ENCODE measurements at places on chromosomes 12 and 14. TPM values are rescaled to one million over a fixed set of nuclear protein-coding genes. Genes with fewer than 3 reads are reported as not detected.

Gene P2RX7
- total RNA-seq = 0.48 TPM

Gene CIDEB
- total RNA-seq = 1.6 TPM

Gene RIMBP2
- not detected for total RNA-seq

Gene TIGAR
- 18.2 TPM for total RNA-seq

Gene SMCO3
- total RNA-seq = not detected

Gene CLEC9A
- not detected for total RNA-seq

Gene JAG2
- total RNA-seq = 6.0 TPM

Gene CABP1
- 2.4 TPM for total RNA-seq

Gene ERP27
- total RNA-seq = 3.3 TPM

Gene LRRIQ1
- total RNA-seq = not detected

Gene RD3L
- total RNA-seq = not detected

Gene ABCC9
- total RNA-seq = not detected

Gene KRT80
- not detected for total RNA-seq

DNA sequence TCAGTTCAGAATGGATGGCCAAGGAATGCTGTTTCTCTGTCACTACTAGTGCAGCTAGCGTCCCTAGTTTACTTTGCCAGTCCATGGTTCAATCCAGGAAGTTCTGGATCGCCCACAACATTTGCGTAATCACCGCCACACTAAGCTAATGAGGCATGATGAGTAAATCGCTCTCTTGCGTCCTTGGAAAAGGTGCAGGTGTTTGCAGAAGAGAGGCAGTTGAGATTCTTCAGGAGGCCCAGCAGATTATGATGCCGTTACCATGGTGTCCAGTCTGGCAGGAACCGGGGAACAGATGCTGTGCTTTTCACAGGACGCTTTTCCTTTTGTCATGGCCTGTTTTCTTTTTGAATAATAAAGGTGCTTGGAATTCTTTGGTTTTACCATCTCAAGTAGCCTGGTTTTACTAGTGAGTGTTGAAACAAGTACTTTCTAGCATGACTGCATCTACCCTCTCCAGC, 9.0 kb downstream of the TPH2 start:
- DNase-seq = no peak

DNA sequence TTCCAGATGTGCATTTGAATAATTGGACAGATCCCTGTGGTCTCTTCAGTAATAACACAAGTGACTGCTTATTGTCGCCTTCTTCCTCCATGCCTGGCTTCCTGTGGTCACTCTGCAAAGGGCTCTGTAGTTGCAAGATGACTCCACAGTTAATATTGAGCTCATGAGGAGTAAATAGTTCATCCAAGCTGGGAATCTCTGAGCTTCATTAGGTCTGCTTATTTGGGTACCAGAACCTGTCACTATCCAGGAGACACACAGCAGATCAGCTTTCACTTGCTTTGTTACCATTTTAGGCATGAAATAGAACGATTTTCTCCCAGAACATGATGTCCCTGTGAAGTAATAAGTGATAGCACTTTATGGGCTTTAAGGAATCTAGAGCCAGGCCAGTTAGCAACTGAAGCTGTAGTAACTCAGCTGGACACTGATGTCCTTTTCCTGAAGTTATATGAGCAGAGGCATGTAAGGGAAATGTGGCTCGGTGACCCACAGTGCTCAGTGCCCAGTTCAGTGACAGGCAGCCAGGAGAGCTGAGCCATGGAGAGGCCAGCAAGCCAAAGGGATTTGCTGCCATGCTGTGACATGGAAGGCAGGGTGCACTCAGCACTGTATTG, 50.1 kb downstream of the CRADD start:
- no peak for DNase-seq

- no peak for DNase-seq
Observed at GRCh38 chr14:96554315-96554910, 52.2 kb downstream of the PAPOLA start.

DNA sequence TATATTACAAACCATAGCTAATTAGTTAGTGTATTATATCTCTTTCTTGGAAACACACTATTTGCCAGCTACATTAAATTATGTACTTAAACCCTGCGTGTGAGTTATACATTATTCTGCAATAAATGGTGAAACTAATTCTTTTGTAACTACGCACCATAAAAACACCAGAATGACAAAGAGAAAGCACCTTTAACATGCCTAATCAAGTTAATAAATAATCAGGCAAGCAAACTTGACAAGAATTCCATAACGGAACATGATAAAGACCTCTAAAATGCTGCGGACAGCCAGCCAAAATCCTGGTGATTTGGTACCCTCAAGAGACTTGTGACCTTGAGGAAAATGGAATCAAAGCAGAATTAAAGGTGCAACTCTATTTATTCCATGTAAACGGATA, 375.3 kb upstream of the KITLG start:
- DNase-seq = no peak

DNA sequence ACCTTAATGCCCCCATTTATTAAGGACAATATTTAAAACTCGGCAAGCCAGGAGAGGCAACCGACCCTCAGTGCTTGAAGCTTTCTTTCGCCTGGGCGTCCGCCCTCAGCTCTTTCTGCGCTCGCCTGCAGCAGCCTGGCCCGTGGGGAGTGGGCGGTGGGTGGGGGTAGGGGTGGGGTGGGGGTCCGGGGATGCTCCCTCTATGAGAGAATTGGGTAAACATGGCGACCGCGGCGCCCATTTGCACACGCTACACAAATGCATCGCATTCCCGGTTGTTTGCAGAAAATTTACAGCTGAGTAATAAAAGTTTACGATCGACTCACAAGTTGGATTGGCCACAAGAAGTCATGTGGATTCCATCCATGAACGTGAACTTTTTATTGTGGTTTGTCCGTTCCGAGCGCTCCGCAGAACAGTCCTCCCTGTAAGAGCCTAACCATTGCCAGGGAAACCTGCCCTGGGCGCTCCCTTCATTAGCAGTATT, 7.7 kb downstream of the HOXC8 start:
- DNase-seq = no peak

GRCh38 chr14:97688631-97689336, 891.6 kb downstream of the VRK1 start:
- no peak for DNase-seq

DNA sequence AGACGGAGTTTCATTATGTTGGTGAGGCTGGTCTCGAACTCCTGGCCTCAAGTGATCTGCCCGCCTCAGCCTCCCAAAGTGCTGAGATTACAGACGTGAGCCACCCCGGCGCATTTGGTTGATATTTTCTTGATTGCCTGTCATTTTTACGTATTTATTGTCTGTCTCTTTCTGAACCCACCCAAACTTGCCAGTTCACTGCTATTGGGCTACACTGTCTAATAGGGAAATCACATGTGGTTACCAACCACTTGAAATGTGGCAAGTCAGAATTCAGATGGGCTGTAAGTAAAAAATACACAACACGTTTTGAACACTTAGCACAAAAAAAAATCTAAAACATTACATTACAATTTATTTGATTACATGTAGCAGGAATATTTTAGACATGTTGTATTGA, 2.1 kb downstream of the WSB2 start:
- DNase-seq = no peak

DNA sequence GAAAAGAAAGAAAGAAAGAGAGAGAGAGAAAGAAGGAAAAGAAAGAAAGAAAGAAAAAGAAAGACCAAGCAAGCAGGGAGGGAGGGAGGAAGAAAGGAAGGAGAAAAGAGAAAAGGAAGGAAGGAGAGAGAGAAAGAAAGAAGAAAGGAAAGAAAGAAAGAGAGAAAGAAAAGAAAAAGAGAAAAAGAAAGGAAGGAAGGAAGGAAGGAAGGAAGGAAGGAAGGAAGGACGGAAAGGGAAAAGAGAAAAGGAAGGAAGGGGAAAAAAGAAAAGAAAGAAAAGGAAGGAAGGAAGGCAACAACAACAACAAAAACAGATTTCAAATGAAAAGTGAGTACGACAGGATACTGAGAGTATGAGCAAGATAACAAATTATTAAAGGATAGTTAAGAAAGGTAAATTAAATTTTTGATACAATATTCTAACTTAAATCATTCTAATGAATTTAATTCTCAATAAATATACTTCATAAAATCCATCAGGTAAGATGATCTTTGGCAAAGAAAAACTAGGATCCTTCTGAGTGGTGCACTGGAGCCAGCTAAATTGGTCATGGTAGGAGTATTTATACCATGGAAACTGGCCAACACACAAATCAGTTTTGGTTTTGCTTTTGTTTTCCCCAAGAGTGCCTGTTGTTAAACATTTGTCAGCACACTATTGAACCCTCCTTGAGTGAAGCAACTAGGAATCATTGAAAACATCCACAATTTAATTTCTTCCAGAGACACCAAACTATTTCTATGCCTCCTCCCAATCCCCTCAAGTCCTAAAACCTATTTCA, 56.1 kb upstream of the DYRK2 start:
- DNase-seq = no peak

- DNase-seq = no peak
Observed at GRCh38 chr14:72701237-72701565, 192.7 kb downstream of the DPF3 start.

DNA sequence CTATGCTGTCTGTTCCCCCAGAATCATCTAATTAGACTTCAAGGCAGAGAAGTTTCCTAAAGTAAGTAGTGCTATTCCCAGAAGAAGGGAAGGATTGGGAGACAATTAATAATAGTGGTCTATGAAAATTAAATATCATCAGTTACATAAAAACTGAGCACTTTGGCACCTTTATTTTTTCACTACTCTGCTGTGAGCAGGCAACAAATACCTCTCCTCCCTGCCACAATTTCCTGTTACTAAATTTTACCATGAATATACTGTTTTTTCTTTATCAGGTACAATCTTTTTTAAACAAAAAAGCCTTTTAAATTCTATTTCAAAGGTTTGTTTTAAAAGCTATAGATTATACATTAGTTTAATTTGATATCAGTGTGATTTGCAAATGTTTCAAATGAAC, 29.4 kb upstream of the KRAS start:
- DNase-seq = no peak

DNA sequence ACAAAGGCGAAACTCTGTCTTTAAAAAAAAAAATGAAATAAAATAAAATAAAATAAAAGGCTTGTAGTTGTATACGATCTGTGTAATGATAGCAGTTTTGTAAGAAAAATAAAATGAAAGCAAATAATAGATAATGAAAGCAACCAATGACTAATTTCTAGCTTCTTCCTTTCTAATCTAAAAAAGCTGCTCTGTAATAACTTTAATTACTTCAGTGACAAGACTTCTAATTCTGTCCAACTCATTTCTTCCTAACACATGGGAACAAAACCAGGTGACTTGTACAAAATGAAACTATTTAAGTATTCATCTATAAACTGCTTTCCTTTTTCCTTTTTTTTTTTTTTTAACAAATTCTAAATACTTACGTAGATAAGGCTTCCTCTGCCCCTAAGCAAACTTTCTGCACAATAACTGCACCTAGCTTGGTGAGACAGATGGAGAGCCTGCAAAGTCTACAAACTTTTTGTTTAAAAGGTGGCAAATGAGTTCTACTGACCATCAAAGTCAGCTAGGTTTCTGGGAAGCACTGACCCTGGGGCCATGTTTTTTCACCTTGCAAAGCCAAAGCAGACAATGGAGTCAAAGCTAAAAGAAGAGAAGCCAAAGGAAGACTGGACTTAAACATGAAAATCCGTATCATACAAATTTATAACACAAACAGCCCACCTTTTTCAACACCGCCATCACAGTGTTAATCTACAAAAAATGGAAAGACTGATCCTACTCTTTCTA, 28.2 kb downstream of the DENND5B start:
- DNase-seq = no peak

DNA sequence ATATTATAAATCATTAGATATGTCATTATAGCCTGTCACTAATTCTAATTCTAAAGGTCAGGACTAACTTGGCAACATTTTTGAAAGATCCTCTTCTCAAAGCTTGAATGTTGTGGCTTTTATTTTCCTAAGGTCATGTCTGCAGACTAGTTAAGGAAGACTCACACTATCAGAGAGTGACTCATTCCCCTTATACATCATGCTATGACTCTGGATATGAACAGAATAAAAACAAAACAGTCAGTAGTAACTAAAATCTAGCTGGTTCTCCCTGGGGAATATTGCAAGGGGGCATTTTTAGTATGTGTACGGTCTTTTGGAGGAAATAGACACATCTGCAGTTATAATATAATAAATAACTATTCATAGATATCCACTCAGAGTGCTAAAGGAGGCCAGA, 170.6 kb downstream of the SLC2A13 start:
- no peak for DNase-seq

DNA sequence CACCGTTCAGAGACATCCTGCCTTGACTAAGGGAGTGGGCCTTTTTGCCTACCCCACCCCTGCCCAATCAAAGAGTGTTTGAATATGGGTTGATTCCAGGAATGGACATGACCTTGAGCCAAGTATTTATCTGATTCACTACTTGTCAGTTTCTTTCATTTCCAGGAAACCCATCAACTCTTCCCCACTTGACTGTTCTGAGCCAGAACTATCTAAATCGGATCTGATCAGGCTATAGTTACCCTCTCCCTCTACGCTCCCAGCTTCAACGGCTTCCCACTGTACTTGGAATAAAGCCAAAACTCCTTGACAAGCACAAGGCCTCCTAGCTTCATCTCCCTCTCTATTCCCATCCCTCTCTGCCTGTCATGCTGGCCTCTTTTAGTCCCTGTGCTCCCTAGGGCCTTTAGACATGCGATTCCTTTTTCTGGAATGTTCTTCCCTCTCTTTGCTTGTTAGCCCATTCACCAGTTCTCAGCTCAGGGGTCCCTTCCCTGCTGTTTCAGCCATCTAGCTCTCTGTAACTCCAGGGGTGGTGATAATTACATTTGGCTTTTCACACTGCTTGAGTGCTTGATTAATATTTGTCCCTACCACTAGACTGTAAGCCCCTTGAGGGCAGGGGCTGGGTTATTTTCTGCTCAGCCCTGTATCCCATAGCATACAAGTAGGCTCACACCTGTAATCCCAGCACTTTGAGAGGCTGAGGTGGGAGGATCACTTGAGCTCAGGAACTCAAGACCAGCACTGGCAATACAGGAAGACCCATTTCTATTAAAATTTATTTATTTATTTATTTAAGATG, 5.5 kb upstream of the ITPK1 start:
- DNase-seq = no peak

GRCh38 chr12:25959071-25959961, 834 bp downstream of the RASSF8 start:
- DNase-seq = no peak

GRCh38 chr12:108826807-108827721, 30.3 kb downstream of the SSH1 start:
- no peak for DNase-seq

DNA sequence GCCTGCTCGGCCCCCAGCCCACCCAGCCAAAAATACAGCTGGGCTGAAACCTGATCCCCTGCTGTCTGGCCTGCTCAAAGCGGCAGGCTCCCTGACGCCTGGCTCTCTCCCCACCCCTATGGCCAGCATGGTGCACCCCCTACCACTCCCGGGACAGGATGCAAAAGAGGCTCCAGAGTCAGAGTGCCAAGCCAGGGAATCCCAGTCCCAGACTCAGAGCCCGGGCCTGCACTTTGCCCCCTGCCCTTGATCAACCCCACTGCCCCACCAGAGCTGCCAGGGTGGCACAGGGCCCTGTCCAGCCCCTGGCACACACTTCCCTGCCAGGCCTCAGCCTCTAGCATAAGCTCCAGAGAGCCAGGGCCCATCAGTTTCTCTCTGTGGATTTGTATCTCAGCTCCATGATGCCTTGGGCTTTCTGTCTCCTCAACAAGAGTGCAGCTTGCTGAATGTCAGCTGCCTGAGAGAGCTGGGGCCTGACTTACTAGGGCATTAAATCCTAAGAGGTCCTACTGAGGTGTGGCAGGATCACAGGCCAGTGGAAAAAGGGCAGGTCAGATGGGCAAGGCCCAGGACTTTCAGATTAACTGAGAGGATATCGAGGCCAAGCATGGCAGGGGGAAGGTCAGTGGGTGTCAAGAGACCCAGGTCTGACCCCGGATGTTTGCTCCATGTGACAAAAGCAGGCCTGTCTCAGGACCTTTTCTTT, 13.9 kb downstream of the ACVRL1 start:
- no peak for DNase-seq

- DNase-seq = no peak
Observed at GRCh38 chr12:45363903-45364302, 148.0 kb downstream of the ANO6 start.
